ENCODE measurements at places on chromosomes 11 and 22.

DNA sequence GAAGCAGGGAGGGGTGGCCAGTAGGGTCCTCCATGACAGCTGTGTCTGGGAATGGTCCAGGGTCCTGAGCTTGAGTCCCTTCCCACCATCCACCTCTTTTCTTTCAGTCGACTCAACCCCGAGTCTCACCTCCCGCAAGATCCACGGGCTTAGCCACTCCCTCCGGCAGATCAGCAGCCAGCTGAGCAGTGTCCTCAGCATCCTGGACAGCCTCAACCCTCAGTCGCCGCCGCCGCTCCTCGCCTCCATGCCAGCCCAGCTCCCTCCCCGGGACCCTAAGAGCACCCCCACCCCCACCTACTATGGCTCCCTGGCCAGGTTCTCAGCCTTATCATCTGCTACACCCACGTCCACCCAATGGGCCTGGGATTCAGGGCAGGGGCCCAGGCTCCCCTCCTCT is 81.9 kb downstream of the CEP164 start:
- no peak overlapping the region for H3K27ac ChIP-seq
- no peak for DNase-seq
- H3K36me3 ChIP-seq: peaks cover 5% of the 10 kb centered on the region
- H3K4me1 ChIP-seq: no peaks in the 10 kb centered on the region
- H3K4me3 ChIP-seq: no peak overlapping the region
- no peaks in the 10 kb centered on the region for H3K27me3 ChIP-seq

DNA sequence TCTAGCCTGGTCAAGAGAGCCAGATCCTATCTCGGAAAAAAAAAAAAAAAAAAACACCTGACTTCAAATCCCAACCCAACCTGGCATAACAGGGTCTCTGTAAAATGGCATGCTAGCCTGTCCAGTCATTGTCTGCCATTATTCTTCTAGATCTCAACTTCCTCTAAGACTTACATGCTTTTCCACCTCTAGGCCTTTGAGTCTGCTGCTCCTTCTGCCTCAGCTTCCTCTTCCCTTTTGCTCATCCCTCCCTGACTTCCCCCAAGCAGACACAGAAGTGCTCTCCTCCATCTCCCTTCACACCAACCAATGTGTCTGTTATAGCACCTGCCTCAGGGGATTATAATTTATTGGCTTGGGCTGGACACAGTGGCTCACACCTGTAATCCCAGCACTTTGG is 7.8 kb downstream of the STK33 start:
- no peak for DNase-seq
- no peaks in the 10 kb centered on the region for H3K4me1 ChIP-seq
- no peak overlapping the region for H3K27ac ChIP-seq
- H3K27me3 ChIP-seq: no peaks in the 10 kb centered on the region
- no peaks in the 10 kb centered on the region for H3K36me3 ChIP-seq

GRCh38 chr11:88410656-88411055 is 73.1 kb upstream of the CTSC start:
- peaks cover 28% of the 10 kb centered on the region for H3K4me1 ChIP-seq
- no peak overlapping the region for H3K27ac ChIP-seq
- H3K36me3 ChIP-seq: no peaks in the 10 kb centered on the region
- H3K27me3 ChIP-seq: no peaks in the 10 kb centered on the region
- DNase-seq: no peak

- H3K4me3 ChIP-seq: no peak overlapping the region
- no peak overlapping the region for H3K27ac ChIP-seq
- no peaks in the 10 kb centered on the region for H3K4me1 ChIP-seq
Observed at GRCh38 chr11:3197878-3198528, 20.6 kb downstream of the MRGPRG start.

DNA sequence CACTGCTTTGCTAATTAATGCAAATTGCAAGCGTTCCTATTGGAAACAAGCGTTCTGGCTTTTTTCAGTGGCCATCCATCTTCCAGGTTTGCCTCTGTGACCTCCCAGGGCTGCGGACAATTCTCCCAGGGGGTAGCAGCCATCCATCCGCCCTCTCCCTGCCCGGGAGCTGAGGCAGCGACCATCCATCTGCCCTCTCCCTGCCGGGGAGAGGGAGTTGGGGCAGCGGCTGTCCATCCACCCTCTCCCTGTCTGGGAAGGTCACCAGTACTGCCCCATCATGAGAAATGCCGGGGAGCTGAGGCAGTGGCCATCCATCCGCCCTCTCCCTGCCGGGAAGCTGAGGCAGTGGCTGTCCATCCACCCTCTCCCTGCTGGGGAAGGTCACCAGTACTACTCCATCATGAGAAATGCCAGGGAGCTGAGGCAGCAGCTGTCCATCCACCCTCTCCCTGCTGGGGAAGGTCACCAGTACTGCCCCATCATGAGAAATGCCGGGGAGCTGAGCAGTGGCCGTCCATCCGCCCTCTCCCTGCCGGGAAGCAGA is 394.7 kb downstream of the BRD1 start:
- H3K4me1 ChIP-seq: no peaks in the 10 kb centered on the region
- no peaks in the 10 kb centered on the region for H3K27me3 ChIP-seq

DNA sequence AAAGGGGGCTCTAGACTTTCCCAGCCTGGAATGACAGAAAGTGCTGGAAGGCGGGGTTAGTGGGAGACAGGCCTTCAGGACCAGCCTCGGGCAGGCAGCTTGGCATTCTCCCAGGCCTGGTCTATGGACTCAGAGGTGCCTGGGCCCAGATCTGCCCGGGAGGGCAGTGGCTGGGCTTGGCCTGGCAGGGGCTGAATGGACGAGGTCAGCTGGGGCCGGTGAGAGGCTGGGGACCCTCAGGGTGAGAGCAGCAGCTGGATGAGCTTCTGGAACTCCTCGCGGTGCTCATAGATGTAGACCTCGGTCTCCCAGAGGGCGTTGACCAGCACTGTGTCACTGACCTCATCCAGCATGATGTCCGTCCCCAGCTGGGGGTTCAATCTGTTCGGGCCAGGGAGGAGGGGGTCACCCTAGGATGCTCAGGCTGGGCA is 1.5 kb upstream of the BAIAP2L2 start:
- H3K4me3 ChIP-seq: no peak overlapping the region
- no peaks in the 10 kb centered on the region for H3K27me3 ChIP-seq
- H3K36me3 ChIP-seq: no peaks in the 10 kb centered on the region
- no peak overlapping the region for H3K27ac ChIP-seq

Measured in CD8-positive, alpha-beta memory T cell (primary cell).